ENCODE measurements at places on chromosomes 6 and 20.
A peak's percentile ranks its signal among the peaks of the same experiment; 100 is the strongest.

- peak; percentile 5 for DNase-seq
Measured at GRCh38 chr6:70651326-70651905, 16.3 kb upstream of the SMAP1 start.

DNA sequence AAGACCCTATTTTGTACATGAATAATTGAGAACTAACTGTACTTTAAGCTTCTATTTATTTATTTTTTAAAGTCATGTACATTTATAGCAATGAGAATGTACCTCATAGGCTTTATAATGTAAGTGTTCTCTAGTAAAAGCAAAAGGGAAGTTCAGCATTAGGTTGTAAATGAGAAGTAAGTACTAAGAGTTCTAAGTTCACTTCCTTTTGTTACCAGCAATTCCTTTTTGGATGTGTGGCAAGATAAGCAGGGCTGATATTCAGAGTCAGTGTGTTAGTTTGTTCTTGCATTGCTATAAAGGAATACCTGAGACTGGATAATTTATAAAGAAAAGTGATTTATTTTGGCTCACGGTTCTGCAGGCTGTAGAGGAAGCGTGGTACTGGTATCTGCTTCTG, 54.0 kb upstream of the CCN2 start:
- DNase-seq: peak; percentile 2

DNA sequence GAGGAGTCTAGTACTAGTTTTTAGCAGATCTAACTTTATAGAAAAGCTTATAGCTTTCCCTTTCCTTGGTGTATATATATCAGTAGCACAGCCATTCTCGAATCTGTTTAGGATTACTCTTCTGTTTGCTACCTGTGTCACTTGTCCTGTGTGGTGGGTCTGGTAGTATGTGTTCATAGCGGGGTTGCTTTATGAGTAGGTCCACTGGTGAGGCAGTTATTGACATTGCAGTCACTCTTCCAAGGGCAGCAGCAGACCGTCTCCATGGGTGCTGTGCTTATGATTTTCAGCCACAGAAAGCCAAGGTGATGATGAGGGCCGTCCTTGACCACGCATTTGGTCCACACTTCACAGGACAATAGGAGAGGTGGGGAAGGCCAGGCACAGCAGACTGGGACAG, 171.5 kb downstream of the CDKAL1 start:
- no peak for DNase-seq

- DNase-seq: no peak
Measured at GRCh38 chr6:35435074-35435837, 16.9 kb upstream of the FANCE start.

DNA sequence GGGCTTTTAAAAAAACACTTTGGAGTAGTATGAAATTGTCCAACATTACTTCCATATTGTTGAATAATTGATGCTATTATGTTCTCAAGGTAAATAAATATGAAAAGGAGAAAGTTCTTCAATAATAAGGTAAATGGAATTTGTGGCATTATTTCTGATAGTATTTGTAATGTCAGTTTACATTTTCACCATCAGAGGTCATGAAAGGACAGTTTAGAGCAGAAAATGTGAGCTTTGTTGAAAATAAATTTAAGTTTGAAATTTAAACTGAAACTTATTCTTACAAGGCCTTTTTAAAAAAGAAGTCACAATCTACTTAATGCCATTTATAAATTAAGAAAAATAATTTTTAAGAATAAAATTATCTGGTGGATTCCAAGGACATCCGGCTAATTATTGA, 15.8 kb upstream of the CEP162 start:
- DNase-seq: no peak

- DNase-seq: no peak
Measured at GRCh38 chr6:36631326-36632011, 37.3 kb downstream of the SRSF3 start.

- DNase-seq: no peak
Measured at GRCh38 chr6:16305788-16306187, 67.4 kb downstream of the GMPR start.

DNA sequence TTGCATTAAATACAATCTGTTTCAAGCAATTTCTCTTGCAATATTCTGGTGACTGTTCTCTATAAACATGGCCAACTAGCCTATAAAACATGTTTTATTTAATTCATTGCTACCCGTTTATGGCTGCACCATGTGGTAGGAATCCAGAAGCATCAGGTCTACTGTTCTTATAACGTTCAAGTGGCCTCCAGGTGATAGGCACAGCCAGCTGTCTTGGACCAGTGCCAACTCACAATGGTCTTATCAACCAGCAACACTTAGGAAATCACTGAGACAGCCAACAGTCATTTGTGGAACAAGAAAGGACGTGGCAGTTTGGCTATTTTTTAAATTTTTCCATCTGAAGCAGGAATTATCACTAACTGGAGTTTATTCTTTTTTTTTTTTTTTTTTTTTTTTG, 193.6 kb downstream of the NKAIN2 start:
- DNase-seq: no peak

DNA sequence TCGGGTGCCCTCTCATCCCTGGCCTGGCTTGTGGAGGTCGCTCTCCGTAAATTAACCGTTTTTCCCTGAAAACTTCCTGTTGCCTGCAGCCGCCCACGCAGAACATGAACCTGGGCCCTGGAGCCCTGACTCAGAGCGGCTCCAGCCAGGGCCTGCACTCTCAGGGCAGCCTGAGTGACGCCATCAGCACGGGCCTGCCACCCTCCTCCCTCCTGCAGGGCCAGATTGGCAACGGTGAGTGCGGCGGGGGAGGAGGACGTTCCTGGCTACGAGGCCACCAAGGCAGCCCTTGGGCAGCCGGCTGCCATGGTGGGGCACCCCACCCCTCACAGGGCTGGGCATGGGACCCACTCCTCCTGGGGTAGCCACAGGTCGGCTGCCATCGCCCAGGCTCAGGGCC, 17.8 kb downstream of the SS18L1 start:
- DNase-seq: no peak

GRCh38 chr6:48933136-48933535, 529.9 kb downstream of the MMUT start:
- no peak for DNase-seq

DNA sequence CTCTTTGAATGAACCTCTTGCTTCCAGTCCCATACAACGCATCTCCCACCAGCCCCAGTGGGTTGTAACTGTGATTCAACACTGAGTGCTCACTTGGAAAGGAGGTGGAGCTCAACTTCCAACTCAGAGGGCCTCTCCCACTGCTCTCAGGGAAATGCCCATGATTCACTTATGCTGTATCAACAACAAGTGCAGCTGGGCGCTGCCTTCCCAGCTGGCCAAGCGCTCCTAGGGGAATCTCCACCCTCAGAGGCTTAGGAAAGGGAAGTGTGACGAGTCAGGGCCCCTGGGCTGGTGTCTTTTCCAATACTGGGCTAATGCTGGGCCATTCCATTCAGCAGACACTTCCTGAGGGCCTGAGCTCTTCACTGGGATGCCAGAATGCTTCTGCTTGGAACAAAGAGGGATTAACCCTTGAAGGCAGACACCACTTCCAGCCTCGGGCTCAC, 8.1 kb upstream of the OCSTAMP start:
- no peak for DNase-seq

DNA sequence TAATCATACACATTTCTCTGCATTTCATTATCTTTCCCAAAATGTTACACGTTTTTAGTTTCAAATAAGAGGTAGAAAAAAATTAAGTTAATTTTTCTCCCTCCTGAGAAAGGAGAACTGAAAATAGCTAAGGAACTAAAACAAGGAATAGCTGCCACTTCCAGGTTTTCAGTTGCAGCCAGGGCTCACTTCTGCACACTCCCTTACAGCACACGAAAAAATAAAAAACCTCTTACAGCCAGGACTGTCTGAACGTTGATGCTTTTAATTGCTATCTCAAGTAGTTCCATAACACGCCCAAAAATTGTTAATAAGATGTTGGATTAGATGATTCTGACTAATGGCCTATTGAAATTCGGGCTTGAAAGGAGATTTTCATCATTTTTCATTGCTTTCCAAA, 153.7 kb upstream of the THBS2 start:
- no peak for DNase-seq

DNA sequence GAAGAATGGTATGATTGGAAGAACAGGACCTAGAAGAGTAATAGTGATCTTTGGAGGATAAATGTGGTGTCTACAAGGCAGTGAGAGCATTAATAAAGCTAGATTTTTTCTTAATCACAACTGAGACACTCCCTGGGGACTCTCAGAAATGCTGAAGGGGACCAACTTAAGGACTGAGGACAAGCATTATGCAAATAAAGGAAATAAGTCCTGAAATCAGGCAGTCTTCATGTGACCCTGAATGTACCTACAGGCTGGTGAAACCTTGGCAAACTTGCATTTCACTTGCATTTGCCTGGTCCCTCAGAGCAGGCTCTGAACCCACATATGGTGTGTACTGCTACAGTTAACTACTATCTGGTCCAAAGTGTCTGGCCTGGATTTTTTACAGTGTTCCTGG, 19.3 kb upstream of the TTK start:
- no peak for DNase-seq

- DNase-seq: no peak
Measured at GRCh38 chr6:36938536-36938935, 16.0 kb upstream of the PI16 start.

GRCh38 chr6:142771162-142771561, 173.8 kb downstream of the HIVEP2 start:
- DNase-seq: no peak

DNA sequence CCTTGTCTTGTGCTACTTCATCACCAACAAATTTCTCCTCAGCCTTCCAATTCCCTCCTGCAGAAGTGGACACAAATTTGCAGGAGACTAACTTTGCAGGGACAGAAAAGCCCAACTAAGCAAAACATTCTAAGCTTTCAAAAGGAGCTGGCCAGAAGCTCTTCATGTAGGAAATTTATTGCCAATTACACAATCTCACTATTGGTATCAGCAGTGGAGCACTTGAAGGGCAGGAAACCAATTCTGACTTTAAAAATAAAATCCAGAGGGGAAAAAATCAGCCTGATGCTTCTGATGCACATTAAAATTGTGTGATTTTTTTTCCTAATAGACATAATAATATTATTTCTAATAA, 193.3 kb downstream of the LY86 start:
- no peak for DNase-seq

GRCh38 chr20:49658508-49658907, 55.2 kb downstream of the B4GALT5 start:
- DNase-seq: no peak

DNA sequence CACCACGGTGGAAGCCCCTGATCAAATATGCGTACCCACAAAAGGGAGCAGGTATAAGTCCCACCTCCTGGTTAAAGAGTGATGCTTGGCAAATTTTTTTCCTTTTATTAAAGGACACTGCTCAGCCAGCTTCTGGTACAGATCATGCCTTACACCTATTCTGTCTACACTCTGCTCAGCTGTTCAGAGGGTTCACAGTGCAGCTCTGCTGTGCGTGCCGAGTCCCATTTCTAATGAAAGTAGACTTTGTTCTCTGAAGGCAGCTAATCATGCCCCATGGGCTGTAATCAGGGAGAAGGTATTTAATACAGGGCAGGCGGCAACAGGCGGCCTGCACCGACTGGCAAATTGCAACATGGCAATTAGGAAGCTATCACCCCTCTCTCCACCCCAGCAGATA, 16.3 kb downstream of the LRRC73 start:
- no peak for DNase-seq

- peak; percentile 42 for DNase-seq
Measured at GRCh38 chr20:44780226-44780625, 30.1 kb downstream of the RIMS4 start.

DNA sequence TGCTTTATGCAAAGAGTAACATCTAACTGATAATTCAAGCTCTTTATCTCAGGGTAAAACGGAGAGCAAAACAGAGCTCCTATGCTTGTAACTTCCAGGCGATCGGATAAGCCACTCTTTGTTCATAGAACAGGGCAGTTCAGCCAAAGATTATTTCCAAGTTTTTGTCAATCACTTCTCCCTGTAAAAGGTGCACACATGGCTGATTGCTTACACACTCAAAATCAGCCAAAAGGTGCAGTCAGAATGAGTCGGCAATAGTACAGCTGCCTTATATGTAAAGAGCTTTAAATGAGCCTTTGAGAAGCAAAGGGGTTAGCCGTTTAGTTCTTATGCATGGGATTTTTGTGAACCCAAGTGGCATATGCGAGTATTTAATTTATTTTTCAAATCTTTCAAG, 449.6 kb upstream of the POU3F2 start:
- no peak for DNase-seq

GRCh38 chr20:53567379-53567917, 26.2 kb downstream of the ZNF217 start:
- DNase-seq: no peak

DNA sequence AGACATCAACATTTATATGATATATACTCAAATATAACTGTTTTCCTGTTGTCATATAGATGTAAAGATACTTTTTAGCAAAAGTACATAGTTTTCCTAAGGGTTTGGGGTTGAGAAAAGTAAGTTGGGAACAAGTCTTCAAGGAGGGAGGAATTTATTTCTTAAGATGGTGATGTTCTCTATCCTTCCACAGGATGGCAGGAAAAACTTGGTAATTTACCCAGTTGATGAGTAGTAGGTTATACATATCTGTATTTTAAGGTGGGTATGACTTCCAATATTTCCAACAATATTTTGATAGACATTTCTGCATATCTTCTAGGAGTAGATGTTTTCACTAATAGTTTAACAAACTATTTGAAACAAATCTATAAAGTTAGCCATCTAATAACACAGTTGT, 254.4 kb downstream of the RIMS1 start:
- DNase-seq: no peak

DNA sequence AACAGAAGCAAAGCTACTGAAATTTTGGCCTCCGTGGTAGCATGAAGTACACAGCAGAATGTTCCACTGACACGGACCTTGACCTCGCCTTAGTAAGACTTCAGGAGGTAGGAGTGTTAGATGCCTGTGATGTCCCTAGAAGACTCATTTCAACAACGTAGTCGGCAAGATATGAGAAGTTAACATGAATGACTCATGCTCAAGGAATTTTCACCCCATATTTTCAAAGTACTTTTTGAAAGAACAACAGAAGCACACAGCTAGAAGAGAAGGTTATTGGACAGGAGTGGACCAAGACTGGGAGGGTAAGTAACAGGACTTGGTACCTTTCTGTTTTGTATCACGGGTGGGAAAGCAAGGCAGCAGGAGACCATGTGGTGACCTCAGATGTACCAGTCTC, 78.0 kb downstream of the DZANK1 start:
- no peak for DNase-seq

GRCh38 chr20:17327185-17328148, 100.6 kb downstream of the PCSK2 start:
- no peak for DNase-seq

GRCh38 chr6:33329058-33329457, 11.5 kb upstream of the ZBTB22 start:
- DNase-seq: no peak

Data from KBM-7 (cell line).